ENCODE measurements at places on chromosomes 11 and 22. TPM values are rescaled to one million over a fixed set of nuclear protein-coding genes. Genes with fewer than 3 reads are reported as not detected.

GRCh38 chr22:48721395-48721669 lies 1106.3 kb downstream of the BRD1 start:
- no peak for DNase-seq

DNA sequence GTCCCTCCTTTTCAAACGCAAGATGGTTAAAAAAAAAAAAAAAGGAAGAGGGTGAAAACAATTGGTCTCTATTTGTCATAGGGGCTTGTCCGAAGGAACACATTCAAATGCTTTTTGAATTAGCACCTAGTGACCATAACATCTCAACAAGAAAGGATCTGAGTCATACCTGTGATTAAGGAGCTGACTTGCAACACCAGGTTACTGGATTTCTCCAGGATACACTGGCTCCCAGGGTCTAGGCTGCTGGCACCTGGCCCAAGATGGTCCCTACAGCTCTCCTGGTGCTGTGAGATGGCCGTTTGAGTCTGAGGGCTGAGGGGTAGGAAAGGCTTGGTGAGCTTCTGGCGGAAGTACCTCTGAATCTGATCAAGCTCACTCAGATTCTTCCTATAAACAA lies 28.4 kb upstream of the UCP3 start:
- no peak for DNase-seq

DNA sequence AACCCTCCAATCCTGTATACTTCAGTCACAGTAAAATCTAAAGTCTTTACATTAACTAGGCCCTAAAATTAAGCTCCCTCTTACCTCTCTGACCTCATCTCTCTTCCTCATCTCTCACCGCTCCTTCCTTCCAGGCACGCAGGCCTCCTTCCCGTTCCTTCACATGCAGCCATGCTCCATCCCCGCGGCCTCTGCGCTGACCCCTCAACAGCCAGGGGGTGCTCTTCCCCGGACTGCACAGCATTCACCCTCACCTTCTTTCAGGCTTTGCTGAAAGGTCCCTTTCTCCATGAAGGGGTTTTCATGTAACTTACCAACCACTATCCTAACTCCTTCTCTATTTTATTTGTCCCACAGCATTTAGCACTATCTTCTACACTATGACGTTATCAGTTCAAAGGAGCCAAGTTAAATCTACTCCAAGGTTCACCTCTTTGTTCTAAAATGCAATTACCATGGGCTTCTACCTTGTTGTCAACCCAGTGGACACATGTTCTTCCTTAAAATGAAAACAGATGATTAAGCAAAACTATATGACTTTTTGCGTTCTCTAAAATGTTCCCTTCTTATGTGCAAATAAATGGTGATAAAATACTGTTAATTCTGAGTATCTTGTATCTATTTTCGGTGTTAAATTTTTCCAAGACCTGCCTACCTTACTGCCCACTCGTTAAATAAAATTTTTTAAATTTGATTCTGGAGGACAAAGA lies 57.8 kb upstream of the APOA1 start:
- DNase-seq: no peak

- DNase-seq: no peak
These were observed 185.0 kb downstream of the ADAMTS15 start for GRCh38 chr11:130633466-130633865.

- peak; percentile 25 for DNase-seq
These were observed 1.0 kb upstream of the ATG2A start for GRCh38 chr11:64918017-64918416.

- DNase-seq: peak; percentile 68
These were observed 74.2 kb downstream of the KIRREL3 start for GRCh38 chr11:126926376-126926791.

DNA sequence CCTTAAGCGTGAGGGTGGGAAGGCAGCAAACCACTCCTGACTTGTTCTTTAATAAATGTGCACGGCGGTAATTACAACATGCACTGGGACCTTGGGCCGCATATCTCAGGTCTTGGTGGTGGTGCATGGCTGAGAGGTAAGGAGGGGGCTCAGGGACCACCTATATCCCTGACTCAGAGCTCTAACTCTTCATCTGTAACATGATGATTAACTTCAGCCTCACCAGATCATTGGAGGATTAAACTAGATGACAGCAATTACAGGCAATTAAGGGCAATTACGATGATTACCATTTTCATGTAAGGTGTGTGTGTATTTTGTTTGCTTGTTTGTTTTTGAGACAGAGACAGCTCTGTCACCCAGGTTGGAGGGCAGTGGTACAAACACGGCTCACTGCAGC lies 45.0 kb downstream of the FBLN1 start:
- DNase-seq: no peak

DNA sequence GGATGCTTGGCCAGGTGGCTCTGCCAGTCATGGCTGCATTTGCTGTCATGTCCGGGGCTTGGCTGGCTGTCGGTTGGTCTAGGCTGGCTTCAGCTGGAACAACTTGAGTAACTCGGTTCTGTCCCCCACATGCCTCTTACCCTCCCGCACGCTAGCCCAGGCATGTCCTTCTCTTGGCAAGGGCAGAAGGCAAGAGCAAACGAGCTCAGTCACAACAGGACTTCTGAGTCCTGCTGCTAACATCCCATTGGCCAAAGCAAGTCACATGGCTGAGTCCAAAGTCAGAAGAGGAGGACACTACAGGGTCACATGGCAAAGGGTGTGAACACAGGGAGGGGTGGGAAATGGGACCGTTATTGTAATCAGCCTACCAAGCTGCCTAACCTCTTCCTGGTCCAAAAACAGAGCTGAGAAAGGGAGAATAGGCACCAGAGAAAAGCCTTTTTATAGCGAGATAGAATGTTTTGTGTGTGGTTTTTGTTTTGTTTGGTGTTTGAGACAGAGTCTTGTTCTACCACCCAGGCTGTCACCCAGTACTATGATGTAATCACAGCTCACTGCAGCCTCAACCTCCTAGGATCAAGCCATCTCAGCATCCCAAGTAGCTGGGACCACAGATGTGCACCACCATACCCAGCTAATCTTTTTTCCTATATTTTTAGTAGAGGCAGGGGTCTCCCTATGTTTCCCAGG lies 81.9 kb downstream of the MN1 start:
- peak; percentile 81 for DNase-seq

DNA sequence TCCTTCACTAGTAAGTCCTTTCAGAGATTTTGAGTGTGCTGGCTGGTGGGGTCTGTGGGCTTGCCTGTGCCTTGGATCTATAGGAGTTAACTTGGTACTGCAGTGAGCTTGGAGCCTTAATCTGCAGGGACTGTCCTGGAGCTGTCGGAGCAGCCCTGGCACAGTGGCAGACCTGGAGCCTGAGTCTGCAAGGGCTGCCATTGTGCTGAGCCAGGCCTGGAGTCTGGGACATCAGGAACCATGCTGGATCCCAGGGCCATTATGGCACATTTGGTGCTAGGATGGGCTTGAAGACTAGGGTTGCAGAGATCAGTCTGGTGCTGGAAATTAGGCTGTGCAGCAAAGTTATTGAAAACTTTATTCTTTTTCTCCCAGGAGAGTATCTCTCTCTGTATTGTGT lies 665.4 kb downstream of the METTL15 start:
- DNase-seq: no peak

DNA sequence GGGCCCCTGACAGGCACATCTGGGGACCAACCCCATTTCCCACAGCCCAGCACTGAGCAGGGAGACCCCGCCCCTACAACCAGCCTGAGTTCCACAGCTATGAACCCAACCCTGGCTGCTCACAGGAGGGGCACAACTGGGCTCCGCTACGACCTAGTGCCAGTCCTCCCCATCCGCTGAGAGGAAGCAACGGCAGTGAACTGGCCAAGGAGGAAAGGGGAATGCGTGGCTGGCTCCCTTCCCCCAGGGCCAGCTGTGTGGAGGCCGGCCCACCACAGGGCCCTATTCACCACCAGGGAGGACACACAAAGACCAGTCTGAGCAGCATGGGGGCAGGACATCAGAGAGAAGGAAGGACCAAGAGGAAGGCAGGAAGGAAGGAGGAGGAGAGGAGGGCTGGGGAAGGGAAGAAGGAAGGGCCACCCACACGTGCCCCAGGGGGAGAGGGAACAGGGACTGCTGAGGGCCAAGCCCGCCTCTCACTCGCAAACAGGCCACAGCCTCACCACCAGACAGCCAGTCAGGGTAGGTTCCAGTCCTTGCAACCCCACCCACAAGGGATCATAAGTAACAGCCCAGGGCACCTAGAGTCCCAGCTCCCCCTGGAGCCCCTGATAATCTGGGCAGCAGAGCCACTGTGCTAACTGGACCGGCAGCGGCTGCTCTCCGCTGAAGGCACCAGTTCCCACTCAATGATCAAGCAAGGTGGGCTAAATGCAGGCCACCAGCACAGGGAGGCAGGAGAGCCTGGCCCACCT lies 8.5 kb upstream of the GAL3ST1 start:
- no peak for DNase-seq

CCDC116 gene
- not detected for total RNA-seq

KCNJ1 gene
- not detected for total RNA-seq

PHLDA2 gene
- total RNA-seq: 26.4 TPM

LIPT2 gene
- total RNA-seq: 2.1 TPM

OR10A2 gene
- total RNA-seq: not detected

NLRP6 gene
- total RNA-seq: not detected

DRD2 gene
- total RNA-seq: not detected
